Activated naive CD4-positive, alpha-beta T cell treated with anti-CD3 and anti-CD28 coated beads, Interleukin-2, amount 50 U/mL, for 16 hours (primary cell): ENCODE measurements at places on chromosomes 2 and 18.

DNA sequence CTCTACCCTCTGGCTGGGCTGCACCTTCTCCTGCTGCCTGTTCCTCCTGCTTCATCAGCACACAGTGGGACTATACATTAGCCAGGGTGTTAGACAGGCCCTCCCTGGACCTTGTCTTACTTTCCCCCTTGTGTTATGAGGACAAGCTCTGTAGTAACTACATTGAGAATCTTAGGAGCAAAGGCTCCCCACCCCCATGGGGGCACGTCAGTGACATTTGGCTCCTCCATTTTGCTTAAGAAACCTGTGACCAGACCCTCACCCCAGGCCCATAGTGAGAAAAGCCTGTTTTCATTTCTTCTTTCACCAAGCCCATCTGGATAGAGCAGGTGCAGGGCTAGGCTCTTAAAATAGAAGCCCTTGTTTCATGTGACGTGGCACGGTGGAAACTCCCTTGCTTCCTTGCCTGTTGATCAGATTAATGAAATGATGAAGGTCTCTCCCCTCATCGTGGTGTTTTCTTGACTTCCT is 146.7 kb downstream of the RPIA start:
- no peak for DNase-seq

GRCh38 chr2:102978091-102978490 is 216.3 kb downstream of the TMEM182 start:
- no peak for DNase-seq

DNA sequence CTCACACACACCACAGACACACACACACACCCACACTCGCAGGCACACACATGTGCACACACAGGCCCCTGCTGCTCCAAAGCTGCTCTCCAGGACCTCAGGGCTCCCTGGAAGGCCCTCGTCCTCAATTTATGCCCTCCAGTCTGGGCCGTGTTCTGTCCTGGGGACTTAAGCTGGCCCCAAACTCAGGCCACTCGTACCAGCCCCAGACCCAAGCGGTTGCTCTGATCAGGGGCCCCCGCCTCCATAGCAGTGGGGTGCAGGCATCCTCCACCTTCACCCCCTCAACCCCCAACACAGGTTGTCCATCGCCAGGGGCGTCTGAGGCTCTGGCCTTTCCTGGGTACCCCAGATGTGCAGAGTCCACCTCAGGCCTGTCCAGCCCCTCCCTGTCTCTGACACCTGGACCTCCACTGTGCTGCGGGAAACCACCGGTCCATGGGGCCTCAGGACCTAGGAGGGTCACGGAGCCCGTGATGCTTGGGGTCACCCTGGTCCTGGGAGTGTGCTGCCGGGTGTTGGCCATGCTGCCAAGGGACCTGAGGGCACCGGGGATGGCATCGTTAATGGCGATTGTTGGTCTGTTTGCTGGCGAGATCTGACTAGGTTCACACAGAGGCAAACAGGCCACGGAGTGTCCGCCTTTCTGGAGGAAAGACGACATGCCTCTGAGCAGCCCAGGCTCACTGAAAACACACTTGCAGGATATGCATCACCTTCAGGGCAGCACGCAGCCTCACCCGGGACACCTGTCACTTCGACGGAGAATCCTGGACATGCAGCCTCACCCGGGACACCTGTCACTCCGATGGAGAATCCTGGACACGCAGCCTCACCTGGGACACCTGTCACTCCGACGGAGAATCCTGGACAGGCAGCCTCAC is 155.6 kb downstream of the NDUFA10 start:
- no peak for DNase-seq

GRCh38 chr2:19651466-19651865 is 250.3 kb downstream of the TTC32 start:
- DNase-seq, result no peak

GRCh38 chr2:138777996-138778395 is 2.2 kb downstream of the NXPH2 start:
- no peak for DNase-seq

GRCh38 chr18:32289483-32290075 is 99.7 kb downstream of the MEP1B start:
- peak; percentile 22 for DNase-seq

DNA sequence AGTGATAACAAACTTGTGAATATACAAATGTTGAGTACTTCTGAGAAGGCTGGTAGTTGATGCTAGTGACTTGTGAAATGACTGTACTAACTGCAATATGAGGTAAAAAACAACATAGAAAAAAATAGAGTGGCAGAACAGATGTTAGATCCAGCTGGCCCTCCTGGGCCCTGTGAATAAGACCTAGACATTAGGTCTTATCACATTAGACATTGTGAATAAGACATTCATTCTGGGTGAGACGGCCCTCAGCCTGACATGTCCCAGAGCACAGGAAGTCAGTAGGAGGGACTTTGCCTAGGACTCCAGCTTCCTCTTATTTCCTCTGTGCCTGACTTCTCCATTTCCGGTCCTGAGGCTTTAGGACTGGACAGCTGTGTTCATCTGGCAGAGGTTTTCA is 22.9 kb downstream of the DOK1 start:
- no peak for DNase-seq

GRCh38 chr2:145410086-145410485 is 890.2 kb upstream of the ZEB2 start:
- no peak for DNase-seq

DNA sequence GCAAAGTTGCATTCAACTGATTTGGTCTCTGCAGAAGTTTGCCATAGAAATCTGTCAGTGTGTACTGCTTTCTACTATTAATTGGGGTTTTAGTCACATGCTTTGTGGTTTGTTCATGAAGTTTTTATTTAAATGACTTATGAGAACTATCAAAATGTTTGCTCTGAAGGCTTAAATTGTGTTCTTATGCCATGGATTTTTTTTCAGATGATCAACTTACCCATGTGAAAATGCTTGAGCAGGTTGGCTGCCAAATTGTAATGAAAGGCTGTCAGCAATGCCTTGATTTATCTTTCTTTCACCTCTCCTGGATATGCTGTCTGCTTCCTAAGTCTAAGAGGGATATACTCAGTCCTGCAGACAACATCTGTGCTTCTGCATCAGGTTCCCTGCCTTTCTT is 50.7 kb downstream of the FMNL2 start:
- no peak for DNase-seq

GRCh38 chr2:70668432-70668831 is 99.6 kb downstream of the ADD2 start:
- no peak for DNase-seq

GRCh38 chr2:237662671-237663093 is 35.3 kb downstream of the LRRFIP1 start:
- DNase-seq, result peak; percentile 29

GRCh38 chr2:23589220-23589647 is 204.3 kb downstream of the KLHL29 start:
- DNase-seq, result no peak

- no peak for DNase-seq
These were observed 428.5 kb upstream of the CNTNAP5 start for GRCh38 chr2:123596621-123597020.

- DNase-seq, result no peak
These were observed 37.5 kb upstream of the TPO start for GRCh38 chr2:1375794-1376193.

DNA sequence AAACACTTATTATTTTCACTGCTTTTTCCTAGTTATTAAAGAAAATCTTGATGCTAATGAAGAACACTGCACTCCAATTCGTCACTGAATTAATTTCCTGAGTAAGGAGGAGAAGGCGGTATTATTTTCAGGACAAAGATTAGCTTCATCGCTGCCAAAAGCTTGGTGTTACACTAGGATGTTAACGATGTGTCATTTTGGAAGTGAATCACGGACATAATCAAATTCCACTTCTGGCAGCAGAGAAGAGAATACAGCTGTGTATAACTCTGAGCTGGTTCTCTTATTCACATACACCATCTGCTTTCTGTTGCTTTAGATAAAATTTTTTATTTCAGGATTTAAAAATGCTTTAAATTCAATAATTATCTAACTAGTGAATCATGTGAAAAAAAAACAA is 74.1 kb downstream of the SCG2 start:
- DNase-seq, result no peak

DNA sequence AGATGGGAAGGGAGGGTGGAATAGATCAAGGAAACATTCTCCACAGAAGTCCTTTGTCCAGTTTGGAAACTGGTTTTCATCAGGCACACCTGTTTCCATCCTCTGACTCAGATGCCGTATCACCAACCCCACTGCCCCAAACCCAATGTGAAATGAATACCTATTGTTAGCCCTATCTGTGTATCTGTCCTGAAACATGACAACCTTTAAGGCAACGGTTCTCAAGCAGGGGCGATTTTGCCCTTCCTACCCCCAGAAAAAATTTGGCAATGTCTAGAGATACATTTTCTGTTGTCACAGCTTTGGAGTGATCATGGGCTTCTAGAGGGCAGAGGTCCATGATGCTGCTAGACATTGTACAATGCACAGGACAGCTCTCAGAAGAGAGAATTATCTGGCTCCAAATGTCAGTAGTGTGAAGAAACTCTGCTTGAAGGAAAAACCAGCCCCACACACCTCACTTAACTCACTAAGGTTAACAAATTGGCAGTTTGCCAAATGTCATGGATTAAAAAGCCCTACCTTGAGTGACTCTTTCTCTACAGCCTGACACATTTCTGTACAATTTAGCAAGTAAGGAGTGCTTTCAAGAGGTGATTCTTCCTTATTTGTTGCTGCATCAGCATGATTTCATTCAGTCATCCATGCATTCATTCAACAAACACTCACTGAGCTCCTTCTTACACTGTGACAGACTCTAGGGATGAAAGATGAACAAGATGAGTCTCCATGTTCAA is 3.4 kb downstream of the SCTR start:
- DNase-seq, result no peak

DNA sequence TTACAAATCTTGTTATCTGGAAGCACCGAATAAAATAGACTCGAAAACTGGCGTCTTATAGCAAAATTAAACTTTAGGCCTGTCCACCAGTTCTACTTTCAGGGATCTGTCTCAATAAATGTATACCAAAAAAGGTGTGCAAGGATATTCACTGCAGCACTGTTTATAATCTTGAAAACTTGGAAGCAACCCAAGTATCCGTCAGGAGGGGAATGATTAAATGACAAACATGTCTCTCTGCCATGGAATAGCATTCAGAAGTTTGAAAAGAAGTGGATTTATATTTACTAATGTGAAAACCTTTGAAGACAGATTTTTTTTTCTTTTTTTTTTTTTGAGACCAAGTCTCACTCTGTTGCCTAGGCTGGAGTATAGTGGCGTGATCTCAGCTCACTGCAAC is 32.3 kb upstream of the SATB2 start:
- DNase-seq, result no peak

DNA sequence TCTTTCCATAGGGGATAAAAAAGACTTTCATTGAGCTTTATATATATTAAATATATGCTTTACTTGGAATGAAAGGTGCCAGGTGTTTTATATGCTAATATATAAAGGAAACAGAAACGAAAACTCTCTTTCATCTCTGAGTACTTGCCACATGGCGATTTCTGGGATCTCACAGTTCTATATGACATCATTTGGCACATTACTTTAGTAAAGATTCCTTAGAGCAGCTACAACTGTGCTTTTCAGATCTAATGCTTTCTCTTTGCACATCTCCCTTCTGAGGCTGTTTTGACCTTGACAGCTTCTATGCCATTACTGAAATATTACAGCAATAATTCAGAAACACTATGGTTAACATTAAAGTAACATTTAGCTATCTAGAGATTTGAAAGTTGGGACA is 1082.9 kb upstream of the CDH2 start:
- no peak for DNase-seq

GRCh38 chr2:1238598-1239138 is 174.6 kb upstream of the TPO start:
- no peak for DNase-seq

- no peak for DNase-seq
These were observed 62.5 kb upstream of the RAPGEF4 start for GRCh38 chr2:172673056-172673683.

DNA sequence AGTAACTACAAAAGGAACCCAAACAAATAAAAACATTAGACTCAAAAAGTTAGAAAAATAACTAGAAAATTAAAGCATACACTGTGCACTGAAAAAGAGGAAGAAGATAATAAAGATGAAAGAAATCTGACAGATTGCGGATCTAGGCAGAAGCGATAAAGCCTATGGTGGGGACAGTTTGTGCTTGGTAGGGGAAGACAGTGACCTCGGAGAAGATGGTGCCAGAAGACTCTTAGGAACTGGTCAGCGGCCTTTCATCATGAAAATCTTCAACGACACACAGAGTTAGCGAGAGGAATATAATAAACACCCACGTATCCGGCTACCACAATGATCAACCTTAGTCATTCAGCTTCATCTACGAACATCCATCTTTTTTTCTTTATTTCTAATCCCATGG is 180.5 kb downstream of the HDAC4 start:
- DNase-seq, result no peak

DNA sequence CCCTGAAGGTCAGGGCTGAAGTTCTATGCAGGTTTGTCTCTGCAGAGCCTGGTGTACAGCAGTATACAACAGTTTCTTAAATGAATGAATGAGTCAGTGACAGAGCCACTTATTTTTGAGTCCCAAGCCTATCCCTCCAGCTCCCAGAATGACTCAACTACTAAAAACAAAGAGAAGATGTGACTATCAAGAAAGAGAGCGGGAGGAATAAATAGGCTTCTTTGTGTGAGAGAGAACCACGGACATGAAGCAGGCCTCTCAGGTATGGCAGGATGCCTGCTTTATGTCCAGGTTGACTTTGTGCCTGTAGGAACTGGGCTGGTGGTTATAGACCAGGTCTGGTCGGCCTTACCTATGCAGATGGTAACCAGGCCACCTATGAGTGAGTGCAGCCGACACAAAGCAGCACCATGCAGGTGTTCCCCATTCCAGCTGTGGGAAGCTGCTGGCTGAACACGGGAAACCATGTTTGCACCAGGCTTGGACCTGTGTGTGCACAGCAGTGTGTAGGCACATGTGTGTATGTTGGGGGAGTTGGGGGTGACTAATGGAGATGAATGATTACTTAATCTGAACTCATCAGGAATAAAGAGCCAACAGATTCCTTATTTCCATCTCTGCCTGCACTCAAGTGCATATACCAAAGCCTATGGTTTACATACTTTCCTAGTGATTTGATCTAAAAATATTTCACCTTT is 171.0 kb downstream of the OSR1 start:
- no peak for DNase-seq

- no peak for DNase-seq
These were observed 450.4 kb downstream of the TGIF1 start for GRCh38 chr18:3900327-3900726.

DNA sequence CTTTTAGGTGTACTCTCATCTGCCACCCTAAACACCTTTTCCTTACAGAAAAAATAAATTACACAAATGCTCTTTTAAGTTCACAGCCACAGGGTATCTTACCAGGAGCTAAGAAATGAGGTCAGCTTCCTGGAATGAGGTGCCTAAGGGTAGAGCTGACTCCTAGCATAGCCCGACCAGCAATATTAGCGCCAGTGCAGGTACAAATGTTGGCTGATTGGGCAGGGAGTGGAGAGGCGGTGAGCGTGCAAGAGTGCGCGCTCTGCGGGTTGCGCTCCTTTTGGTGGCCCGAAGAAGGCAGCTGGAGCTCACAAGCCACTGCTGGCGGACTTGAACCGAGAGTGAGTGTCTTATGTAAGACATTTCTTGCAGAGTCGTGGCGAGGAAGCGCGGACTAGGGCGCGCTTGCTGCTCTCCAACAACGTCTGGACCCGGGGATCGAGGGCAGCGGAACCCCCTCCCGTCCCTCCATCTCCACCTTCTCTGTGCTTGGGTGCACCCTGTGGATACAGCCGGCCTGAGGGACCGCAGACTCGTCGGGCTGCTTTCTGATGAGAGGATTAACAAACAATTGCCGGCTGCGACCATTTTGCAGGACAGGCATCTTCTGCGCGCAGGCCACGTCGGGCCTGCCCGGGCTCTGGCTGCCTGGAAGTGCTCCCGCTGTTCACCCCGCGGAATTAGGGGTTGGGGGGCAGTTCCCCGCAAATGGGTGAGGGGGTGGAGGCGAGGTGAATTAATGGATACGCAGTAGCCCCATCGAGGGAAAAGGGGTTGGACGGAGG is 17.3 kb downstream of the BOLA3 start:
- DNase-seq, result no peak
